ENCODE measurements at places on chromosomes 11 and 22.

GRCh38 chr22:41091132-41092022 lies 1.0 kb upstream of the EP300 start:
- DNase-seq: peak; percentile 97

DNA sequence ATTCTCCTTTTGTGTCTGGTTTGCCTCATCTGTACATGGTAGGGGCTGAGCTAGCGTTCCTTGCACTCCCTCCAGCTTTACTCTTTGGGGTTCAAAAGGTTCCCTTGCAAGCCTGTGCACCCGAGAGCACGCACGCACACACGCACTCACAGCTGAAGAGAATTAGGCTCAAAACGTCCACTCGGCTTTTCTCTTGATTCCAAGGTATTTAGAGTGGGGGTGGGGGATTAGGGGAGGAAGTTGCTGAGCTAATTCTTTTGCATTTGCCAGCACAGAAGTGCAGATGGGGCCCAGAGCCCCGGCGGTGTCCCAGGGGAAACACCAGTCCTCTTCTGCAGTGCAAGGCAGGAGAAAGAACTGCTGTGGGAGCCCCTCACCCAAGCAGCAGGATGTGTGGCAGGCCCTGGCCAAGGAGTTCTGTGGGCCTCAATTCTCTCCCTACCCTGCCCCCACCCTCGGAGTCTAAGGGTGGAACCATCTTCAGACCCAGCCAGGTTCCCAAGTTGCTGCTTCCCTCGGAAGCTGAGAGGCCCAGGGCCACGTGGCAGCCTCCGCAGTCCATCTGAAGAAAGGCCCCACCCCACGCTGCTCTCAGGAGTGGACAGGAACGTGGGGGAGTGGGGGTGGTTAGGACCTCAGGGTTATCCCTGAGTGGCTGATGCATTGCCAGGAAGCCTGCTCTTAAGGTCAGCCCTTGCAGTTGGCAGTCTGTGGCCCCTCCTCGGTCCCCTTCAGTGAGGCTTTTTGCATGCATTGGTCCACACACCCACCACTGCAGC lies 3.8 kb upstream of the KCNQ1OT1 start:
- DNase-seq: peak; percentile 77

- no peak for DNase-seq
Measured at GRCh38 chr11:115317277-115318185, 186.7 kb downstream of the CADM1 start.

GRCh38 chr22:28942801-28943500 lies 59.6 kb downstream of the ZNRF3 start:
- no peak for DNase-seq

- DNase-seq: no peak
Measured at GRCh38 chr22:37113757-37114156, 4.2 kb upstream of the TMPRSS6 start.

- DNase-seq: no peak
Measured at GRCh38 chr22:50044485-50045118, 13.5 kb downstream of the TTLL8 start.

All from amniotic epithelial cell (primary cell).